ENCODE measurements at places on chromosomes 5 and 9.

DNA sequence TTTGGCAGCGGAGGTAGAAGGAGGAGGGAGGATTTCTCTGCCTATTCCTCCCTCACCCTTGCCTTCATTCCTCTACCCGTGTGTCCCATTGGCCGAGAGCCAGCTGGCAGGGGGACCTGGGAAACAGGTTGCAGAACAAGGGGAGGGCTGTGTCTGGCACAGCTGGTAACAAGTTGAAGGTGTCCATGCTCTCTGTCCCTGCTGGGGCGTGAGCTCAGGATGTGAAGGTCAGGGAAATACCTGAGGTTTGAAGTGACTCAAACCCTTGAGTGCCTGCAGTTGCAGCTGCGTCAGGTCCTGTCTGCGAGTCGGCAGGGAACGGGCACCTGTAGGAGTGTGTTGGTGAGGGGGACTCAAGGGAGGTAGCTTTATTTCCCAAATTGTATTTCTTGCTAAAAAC, 16.2 kb downstream of the MIGA2 start:
- no peak for DNase-seq

- DNase-seq, result no peak
Observed at GRCh38 chr5:179800071-179800695, 6.4 kb downstream of the LTC4S start.

DNA sequence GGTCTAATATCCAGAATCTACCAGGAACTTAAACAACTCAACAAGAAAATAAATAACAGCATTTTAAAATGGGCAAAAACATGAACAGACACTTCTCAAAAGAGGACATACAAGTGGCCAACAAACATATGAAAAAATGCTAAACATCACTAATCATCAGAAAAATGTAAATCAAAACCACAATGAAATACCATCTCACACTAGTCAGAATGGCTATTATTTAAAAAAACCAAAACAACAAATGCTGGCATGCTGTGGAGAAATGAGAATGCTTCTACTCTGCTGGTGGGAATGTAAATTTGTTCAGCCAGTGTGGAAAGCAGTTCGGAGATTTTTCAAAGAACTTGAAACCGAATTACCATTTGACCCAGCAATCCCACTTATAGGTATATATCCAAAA, 63.1 kb downstream of the ADAMTS6 start:
- DNase-seq, result no peak

GRCh38 chr5:171647043-171647903, 138.3 kb upstream of the SMIM23 start:
- peak; percentile 40 for DNase-seq

DNA sequence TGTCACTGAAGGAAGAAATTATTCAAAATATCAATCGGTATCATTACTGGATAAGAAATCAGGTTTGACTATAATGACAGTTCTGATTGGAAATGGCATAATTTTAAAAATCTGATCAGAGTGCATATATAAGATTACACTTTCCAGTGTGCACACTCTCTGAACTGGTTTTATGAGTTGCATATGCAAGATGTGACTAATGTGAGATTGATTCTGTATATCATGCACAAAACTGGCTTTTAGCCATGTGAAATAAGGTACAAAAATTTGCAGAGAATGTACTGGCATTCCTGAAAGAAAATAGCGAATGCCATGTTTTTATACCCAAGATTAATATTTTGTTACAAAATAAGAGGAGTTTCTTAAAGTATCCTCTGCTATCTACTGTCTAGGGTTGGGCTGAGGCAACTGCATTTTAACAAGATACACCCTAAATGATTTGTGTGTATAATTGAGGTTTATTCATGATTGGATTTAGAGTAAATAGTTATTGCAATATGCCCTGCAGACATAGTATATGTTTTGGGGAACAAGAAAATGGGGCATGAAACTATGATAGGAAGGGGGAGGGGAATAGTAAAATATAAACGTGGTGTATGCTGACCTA, 70.7 kb downstream of the LNPEP start:
- DNase-seq, result no peak

- no peak for DNase-seq
Observed at GRCh38 chr9:28439688-28440087, 866.4 kb upstream of the C9orf72 start.

Measured in fibroblast of the conjunctiva (primary cell).